ENCODE measurements at places on chromosomes 6 and 20.

DNA sequence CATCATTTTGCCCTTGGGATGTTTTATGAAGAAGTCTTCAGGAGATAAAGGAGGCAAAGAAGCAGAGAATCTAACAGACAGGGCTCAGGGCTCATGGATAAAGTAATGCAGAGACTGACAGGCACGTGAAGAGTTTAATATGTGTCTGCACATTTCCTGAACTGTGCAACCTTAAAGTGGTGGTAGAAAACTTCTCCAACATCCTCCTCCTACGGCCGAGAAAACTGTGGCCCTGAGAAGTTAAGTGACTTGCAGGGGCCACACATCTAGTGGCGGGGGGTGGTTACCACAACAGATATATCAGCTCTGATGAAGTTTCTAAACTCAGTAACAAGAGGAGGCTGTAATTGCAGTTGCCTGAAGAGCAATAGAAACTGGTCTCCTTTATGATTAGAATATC is 61.0 kb downstream of the SOBP start:
- DNase-seq = no peak

- no peak for DNase-seq
Measured at GRCh38 chr20:24657878-24658620, 188.6 kb downstream of the SYNDIG1 start.

DNA sequence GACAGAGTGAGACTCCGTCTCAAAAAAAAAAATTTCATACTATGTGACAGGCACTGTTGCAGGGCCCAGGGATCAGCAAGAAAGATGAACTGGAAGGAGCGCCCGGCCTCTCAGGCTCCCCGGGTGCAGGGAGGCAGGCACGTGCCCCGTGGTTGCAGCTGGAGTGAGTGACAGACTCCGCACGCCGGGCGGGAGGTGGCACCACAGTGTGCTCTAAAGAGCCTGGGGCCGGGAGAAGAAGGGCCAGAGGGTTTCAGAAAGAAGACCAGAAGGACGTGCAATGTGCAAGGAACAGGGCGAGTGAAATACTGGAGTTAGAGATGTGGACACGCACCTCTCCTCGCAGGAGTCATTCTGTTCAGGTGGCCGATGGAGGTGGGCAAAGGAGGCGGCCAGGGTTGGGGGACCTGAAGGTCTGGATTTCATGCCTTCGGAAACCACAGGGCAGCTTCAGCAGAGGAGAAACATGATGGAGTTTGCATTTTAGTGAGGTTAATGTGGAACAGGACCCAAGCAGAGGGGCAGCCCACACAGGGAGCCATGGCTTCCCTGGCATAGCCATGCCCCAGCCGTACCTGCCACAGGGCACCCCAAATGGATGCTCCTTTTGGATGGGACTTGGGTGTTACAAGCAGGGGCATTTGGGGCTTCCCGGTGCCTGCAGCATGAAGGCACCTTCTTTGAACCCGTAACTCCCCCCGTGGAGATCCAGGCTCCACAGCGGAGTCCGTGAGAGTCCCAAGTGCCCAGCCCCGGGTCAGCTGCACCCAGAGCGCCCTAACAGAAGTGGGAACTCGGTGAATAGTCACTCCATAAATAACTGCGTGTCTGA is 226.2 kb downstream of the ERMARD start:
- no peak for DNase-seq

DNA sequence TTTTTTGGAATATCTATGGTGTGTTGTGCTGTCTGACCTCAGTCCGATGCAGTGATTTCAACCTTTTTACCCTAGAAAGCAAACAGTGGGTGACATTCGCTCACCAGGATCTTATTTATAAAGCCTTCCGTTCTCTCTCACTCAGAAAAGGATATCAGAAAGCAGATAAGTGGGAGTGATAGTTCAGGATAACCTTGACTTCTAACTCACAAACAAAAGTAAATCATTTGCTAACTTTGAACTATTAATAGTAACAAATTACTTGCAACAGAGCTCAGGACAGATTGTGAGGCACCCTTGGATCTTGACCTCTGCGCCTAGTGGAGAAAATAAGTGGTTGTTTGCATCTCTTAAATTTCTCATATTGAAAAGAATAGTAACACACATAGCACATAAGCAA is 637.1 kb upstream of the CITED2 start:
- no peak for DNase-seq

DNA sequence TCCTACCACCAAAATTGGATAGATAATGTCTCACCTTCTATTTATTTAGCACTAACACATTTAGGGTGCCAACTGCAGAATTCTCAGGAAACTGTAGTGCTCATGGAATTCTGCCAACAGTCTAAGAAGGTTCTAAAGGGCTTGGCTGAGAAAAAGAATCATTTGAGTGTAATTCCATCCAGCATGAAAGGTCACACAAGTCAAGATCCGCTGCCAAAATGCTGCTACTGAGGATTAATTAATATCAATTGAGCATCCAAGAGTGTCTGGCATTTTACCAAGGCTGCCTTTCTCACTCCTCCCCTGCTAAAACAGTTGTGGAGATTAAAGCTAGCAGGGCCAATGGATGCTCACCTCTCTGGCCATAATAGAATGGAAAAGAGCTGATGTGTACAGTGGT is 112.7 kb downstream of the FHL5 start:
- no peak for DNase-seq

DNA sequence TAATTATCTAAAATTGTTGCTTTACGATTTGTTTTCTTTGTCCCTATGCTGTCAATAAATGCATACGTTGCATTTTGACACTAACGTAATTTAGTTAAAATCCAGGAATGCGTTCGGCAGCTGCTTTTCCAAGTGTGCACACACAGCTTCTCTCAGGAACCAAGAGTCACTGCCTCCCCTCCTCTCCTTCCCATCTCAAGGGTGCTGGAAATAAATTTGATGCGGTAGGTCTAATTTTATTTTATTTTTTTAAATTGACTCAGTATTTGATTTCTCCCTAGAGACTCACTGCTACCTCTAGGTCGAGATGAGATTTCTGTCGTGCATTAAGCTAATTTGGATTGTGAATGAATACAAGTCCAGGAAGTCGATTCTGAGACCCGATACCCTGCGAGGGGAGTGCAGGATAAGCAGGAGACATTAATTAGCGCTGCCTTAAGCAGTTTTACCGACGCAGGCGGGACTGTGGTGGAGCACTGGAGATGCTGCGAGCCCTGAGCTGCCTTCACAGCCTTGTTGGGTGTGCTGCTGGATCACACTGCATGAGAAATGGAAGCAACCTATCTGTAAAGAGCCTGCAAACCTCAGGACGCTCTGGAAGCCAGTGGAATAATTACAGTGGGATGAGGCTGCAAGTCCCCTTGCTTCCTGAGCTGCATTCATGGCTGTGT is 381.2 kb downstream of the C6orf118 start:
- DNase-seq = no peak
